Fibroblast of skin of left quadriceps (primary cell): ENCODE measurements at places on chromosomes 16 and 17.

DNA sequence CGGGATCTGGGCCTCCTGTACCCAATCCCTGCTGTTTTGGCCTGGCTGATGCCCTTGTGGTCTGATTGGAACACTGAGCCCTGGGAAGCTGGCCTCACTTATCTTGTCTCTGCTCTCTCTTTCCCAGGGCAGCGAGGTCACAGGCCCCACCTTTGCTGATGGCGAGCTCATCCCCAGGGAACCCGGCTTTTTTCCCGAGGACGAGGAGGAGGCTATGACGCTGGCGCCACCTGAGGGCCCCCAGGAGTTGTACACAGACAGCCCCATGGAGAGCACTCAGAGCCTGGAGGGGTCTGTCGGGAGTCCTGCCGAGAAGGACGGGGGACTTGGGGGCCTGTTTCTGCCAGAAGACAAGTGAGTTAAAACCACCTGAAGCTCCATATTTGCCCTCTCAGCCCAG, 126.0 kb downstream of the RAB11FIP4 start:
- no peak for DNase-seq

DNA sequence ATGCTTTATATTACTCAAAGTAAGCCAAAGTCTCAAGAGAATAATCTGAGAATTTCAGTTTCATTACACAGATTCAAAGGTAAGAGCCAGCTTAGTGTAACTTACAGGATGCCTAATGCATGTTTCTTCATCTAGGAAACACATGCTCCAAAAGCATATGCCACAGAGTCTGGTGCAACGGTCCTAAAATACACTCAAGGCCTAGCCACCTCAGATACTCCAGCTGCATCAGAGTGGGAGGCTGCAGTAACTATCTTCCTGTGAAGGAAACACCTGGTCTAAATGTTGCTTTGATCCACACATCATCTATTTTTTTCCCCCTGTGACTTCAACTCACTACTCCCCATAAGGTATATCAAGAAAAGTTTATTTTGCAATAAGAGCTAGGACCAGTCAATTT, 51.6 kb upstream of the CORO6 start:
- DNase-seq: no peak

DNA sequence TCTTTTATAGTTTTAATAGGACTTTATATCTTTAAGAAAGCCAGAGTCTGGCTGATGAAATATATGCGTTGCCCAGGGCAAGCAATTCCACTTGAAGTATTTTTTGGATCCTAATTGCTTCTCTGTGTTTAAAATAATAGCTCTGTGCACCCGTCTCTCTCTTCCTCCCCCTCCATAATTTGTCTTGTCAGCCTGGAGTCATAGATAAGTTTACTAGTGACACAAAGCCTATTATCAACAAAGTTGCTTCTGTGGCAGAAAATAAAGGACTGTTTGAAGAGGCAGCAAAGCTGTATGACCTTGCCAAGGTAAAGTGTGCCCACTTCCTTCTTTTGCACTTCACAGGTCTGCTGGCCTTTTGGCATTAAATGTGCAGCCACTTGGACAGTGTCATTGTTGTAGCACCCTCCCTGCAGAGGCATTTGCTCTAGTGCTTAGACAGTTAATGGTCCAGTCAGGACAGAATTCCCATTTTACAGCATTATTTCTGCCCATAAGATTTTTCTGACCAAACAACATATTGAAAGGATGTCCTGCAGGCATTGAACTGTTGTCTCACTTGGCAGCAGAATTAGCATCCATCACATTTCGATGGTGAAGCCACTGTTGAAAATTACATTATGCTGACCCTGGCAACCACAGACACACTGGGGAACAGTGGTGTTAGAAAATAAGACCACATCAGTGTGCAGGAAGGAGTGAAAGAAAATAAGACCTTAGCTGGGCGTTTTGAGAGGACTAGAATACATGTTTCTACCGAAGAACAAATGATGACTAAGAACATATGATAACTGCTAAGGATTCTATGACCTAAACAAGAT, 28.4 kb upstream of the SLC12A3 start:
- no peak for DNase-seq

DNA sequence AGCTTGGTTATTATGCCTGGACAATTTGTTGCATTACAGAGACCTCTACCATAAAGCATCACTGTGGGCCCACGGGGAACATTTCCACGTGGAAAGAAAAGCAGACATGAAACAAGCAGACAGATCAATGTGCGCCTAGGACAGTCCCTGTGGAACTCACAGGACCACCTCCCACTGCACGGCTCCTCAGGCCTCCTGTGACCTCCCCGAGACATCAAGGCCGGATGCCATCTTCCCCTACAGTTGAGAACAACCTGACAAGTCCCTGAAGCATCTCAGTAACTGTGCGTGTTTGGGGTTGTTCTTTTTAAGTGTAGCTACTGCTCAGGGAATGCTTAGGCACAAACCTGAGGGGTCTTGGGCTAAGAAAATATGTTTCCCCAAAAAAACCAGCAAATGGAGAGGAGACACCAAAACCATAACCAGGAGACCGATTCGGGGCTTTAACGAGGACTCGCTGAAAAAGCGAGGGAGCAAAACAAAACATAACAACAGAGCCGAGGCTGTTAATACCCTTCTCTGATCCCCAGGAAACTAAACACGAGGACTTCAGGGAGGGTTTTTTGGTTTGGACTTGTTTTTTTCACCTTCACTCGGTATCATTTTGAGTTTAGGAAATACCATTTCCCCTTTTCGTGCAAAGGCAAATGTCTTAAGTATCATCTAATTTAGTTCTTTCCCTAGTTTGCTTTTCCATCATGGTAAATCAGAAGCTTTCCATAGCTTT, 87.1 kb downstream of the CYTH1 start:
- no peak for DNase-seq
